ENCODE measurements at places on chromosomes 13 and 19.

- no peak for DNase-seq
Measured at GRCh38 chr13:94947965-94948371, 235.6 kb upstream of the SOX21 start.

GRCh38 chr13:27744801-27745200 lies 47.5 kb upstream of the GSX1 start:
- DNase-seq = no peak

DNA sequence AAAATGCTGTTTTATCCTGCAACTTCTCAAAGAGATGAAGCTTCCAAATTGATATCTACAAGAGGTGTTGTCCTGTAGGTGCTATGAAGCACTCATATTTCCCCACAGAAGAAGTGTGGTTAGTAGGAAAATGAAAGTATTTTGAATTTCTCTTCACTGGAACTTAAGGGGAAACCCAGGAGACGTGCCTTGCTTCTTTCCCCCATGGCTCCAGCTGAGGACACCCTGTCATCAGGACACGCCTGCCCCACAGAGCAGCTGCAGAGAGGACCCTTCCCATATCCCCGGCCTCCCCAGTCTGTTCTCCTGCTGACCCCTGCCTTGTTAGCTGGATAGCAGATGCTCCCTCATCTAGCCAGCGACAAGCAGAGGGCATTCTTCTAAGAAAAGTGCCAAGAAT lies 371.3 kb downstream of the COG6 start:
- peak; percentile 52 for DNase-seq

DNA sequence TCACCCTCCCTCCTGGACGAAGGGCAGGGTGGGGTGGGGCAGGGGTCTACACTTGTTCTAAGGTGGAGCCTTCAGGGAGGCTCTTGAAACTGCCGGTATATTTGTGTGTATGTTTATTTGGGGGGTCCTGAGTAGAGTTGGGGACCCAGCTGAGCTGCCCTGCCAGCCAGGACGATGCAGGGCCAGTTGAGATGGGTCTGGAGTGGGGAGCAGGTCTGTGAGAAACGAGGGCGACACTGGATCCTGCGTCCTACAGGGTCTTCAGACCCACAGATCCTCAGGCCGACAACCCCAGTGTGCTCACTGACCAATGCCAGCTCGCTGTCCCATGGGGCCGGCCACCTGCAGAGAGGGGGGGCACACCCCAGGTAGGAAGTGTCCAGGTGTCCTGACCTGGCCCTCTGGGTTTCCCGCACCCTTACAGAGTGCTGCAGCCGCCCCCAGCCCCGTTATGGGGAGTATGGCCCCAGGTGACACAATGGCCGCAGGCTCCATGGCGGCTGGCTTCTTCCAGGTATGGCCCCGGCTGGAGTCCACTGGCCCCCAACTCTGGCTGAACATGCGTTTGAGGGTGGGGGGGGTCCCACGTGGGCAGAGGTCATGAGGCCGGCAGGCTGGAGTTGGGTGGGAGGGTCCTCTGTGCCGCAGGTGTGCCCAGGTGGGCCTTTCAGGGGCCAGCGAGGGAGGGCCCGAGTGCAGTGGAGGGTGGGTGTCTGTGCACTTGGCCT lies 7.4 kb downstream of the ISYNA1 start:
- DNase-seq = no peak

DNA sequence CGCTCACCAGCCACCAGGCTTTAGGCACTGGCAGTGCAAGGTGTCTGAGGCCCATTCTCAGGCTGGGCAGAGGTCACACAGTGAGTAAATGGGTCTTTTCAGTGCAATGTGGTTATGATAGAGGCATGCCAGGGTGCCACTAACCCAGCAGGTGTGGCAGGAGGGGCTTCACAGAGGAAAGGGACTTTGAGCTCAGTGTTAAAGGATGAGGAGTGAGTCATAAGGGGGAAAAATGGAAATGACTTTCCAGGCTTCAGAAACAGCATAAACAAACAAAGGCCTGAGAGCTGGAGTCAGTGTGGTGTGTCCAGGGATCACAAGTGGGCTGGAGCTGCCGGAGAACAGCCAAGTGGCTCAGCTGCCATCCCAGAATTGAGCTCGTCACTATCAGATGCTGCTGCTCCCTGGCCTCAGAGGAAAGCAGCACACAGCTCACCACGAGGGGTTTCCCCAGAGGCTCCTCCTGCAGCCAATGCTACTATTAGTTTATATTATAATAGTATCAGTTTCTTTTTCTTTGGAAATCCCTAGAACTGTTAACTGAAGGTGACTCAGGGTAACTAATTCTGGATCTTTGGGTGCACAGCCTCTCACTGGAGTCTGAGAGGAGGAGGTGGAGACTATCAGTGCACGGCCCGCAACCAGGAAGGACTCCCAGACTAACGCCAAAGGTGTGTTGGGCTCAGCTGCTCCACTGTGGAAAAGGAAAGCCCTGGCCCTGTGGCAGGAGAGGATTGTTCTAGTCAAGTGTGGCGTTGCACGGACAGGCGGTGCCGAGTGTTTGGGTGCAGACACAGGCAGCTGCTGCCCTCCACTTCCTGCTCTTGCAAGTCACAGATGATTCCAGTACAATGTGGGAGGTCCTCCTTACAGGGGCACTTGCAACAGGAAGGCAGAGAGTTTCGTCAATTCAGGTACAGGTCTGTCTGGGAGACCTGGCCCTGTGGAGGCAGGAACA lies 39.5 kb downstream of the DHRS12 start:
- peak; percentile 60 for DNase-seq

- no peak for DNase-seq
Measured at GRCh38 chr13:34884366-34884765, 57.7 kb upstream of the NBEA start.

- no peak for DNase-seq
Measured at GRCh38 chr13:69283301-69283700, 824.3 kb upstream of the ATXN8OS start.

DNA sequence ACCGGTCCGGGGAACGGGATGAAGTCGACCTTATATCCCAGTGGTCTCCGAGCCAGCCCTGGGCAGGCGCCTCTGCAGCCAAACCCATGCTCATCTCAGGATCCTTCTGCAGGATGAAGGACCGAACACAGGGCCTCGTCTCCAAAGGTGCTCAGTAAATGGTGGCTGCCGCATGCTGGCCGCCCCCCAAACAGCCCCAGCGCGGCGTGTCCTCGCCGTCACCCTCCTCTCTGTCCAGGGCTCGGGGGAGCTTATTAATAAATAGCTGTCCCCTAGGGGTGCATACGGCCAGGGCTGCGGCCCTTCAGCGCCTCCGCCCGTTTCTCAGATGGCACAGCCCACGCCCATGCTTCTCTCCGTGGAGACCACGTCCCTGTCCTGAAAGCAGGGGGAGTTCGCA lies 32.6 kb upstream of the SPACA7 start:
- no peak for DNase-seq

GRCh38 chr13:44311011-44311780 lies 62.4 kb upstream of the SERP2 start:
- no peak for DNase-seq

DNA sequence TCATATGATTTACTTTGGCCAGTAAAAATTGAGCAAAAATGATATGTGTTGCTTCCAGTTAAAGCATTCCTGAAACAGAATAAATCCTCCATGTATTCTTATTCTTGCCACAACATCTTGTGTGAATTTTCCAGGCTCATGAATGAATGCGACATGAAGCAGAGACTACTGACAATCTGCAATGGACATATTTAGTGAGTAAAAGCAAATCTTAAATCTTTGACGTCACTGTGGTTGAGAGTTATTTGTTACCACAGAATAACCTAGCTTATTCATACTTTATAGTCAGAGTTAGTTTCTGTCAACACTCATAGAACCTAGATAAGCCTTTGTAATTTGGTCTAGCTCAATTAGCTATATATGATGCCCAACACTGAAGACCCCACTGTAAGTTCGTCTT lies 1443.1 kb downstream of the PCDH9 start:
- DNase-seq = no peak

DNA sequence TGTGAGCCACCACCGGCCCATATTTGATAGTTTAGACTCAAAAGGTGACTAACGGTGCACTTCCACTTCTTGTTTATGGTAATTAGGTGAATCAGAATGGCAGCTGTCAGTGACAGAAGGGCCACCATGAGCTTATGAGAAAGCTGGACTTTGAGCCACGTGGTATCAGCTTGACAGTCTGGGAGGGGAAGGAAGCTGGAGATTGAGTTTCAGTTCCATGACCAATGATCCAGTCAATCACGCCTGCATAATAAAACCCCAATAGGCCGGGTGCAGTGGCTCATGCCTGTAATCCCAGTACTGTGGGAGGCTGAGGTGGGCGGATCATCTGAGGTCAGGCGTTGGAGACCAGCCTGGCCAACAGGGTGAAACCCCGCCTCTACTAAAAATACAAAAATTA lies 8.2 kb downstream of the EID2B start:
- no peak for DNase-seq

DNA sequence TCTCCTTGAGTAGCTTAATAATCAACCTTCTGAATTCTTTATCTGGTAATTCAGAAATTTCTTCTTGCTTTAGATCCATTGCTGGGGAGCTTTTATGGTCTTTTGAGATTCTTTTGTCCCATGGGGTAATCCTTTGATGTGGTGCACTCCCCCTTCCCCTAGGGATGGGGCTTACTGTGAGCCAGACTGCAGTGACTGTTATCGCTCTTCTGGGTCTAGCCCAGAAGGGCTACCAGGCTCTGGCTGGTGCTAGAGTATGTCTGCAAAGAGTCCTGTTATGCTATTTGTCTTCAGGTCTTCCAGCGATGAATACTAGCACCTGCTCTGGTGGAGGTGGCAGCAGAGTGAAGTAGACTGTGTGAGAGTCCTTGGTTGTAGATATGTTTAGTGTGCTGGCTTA lies 41.7 kb downstream of the UFM1 start:
- DNase-seq = no peak

DNA sequence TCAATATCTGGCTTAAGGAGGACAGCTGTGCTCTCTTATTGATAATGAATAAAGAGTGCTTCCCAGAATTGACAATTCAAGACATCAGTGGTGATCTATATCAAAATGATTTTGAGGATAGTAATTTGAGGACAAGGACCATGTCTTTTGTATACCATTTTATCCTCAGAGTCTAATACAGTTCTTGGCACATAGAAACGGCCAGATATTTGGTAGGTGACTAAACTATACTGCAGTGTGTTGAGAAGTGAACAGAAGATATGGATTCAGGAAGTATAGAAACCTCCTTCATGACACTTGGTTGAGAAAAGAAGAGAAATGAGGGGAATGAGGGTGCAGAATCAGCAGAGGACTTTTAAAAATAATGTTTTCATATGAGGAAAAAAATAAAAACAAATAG lies 16.1 kb upstream of the LMO7 start:
- no peak for DNase-seq

DNA sequence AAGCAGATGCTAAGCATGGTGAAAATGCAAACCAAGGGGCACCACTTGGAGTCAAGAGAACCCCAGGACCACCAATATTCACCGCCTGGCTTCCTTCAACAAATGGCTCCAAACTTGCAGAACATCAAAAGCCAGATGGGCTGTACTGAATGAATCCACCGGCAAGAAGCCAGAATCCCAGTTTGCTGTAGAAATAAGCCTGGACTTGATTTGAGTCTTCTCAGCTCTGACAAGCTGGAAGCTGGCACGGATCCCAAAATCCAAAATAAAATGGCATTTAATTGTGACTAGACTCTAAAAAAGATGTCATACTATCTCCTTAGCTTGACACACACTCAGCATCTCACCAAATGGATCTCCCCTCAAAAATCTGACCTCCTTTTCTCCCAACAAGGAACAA lies 11.9 kb downstream of the EFNB2 start:
- no peak for DNase-seq

GRCh38 chr13:110047496-110047895 lies 259.5 kb downstream of the COL4A1 start:
- DNase-seq = no peak

GRCh38 chr13:98813993-98814392 lies 61.5 kb upstream of the SLC15A1 start:
- DNase-seq = no peak

GRCh38 chr13:28761586-28761985 lies 42.8 kb upstream of the SLC46A3 start:
- no peak for DNase-seq
